ENCODE measurements at places on chromosomes 2 and 18. TPM values are rescaled to one million over a fixed set of nuclear protein-coding genes. Genes with fewer than 3 reads are reported as not detected.

DNA sequence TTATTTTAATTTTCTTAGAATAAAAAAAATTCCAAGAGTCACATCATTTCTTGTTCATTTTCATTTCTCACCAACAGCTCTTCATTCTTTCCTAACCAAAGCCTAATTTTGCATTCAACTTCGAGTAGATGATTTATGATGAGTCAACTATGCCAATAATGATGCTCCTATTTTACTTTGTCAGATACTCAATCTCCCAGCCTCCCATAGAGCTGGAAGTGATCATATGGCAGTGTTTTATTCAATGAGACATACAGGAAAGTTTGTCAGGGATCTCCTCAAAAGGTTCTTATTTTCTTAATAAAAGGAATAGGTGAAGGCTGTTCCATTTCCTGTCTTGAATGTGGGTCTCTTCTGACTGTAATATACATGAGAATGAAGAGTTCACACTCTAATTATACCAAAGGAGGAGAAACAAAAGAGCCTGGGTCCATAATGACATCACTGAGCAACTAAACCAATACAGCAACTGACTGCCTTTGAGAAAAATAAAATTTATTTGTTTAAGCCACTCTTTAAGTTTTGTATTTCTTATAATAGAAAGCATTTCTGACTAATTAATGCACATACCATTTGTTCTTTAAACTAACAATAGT lies 231.2 kb upstream of the CYP26B1 start:
- no peak for DNase-seq

- no peak for DNase-seq
These were observed 40.6 kb downstream of the ZRANB3 start for GRCh38 chr2:135490376-135490775.

DNA sequence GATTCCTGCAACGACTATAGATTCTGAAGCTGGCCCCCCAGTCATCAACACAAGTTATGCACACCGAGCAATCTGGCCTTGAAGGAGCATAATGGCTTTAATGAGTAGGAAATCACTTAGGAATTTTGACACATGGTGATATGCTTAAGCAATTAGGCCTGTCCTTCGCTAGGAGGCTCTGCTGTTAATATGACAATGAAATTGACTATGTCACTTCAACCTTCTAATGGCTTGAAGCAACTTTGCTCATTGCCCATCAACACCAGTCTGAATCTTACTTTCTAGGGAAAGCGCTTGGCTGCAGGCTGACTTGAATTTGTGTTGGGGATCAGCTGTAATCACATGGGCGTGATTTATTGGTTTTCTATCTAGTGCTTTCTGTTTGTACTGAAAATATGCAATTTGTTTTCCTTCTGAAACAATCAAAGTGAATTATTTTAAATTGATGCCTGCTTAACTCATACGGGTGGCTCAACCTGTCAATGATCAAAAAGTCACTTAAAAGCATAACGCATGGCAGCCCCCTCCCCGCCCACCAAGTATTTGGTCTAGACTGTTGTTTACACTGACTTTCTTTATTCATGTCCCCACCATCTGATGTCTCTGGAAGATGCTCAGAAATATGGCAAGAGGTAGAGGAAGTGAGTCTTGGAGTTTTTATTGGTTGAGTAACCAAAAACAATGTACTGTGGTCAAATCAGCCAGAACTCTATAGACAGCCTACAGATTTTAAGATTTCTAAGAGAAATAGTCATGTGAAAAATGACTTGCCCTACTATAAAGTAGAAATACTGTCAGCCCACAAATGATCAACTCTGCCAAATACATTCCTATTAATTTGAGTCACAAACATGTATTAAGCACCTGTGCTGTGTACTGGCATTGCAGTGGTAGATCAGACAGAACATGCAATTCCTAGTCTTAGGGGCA lies 344.9 kb downstream of the RBM43 start:
- DNase-seq: no peak

DNA sequence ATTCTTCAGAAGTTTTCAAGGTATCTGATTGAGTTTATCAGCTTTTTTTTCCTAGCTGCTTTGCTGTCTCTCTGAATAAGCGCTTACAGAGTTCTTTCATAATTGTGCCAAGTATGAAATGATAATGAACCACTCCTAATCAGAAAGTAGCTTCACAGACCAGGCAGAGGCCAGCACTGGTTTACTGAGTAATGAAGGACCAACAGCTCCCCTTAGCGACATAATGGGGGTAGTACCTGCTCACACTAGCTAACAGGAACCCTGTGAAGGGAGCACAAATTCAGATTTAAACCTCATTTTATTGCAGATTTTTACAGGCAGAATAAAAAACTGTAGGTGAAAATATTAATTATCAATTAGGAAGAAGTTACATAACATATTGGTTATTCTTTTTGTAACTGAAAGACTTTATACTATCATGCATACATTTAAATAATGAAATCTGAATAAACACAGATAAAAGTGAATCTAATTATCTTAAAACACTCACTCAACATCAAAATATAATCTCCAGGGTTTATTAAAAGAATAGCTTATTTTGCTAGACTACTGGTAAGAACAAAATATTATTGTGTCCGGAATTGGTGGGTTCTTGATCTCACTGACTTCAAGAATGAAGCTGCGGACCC lies 53.7 kb upstream of the LRRC30 start:
- no peak for DNase-seq

Gene ICOS
- polyA plus RNA-seq: 0.03 TPM

Gene CYRIA
- polyA plus RNA-seq: 4.9 TPM
